Transverse colon (tissue), 4 donors: ENCODE measurements at places on chromosomes 2 and 18. TPM values are rescaled to one million over a fixed set of nuclear protein-coding genes. Genes with fewer than 3 reads are reported as not detected.

The HOXD1 gene
- total RNA-seq: 4.1 TPM

The RALBP1 gene
- 67.3 TPM for total RNA-seq

The PXDN gene
- 9.0 TPM for total RNA-seq

The CCDC121 gene
- 3.8 TPM for total RNA-seq

The CPLX4 gene
- total RNA-seq: not detected

The NRP2 gene
- total RNA-seq: 35.7 TPM

The SLC66A3 gene
- total RNA-seq: 37.6 TPM

GRCh38 chr2:229874647-229875046 is 47.2 kb downstream of the TRIP12 start:
- DNase-seq: no peak
- H3K36me3 ChIP-seq: no peaks in the 10 kb centered on the region
- H3K27ac ChIP-seq: no peak overlapping the region
- no peaks in the 10 kb centered on the region for H3K27me3 ChIP-seq
- H3K4me3 ChIP-seq: no peak overlapping the region
- H3K4me1 ChIP-seq: no peaks in the 10 kb centered on the region

DNA sequence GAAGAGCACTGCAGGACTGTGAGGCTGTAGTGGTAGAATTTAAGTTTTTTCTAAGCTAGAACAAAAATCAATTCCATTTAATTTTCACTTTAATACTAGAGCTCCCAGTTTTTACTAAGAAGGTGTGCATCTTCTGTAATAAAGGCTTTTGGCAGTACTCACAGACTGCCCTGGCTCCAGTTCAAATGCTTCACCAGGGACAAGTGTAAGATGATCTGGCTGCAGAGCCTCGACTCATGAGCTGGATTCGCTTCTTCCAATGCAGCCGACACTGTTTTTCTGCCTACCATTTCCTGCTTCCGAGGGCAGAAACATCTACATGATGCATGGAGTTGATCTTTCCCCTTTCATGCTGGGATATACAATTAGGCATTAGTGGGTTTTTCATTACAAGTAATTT is 87.0 kb downstream of the FARSB start:
- no peaks in the 10 kb centered on the region for H3K36me3 ChIP-seq
- no peak overlapping the region for H3K27ac ChIP-seq
- H3K4me3 ChIP-seq: no peak overlapping the region
- H3K4me1 ChIP-seq: peaks cover 12% of the 10 kb centered on the region
- H3K27me3 ChIP-seq: no peaks in the 10 kb centered on the region
- no peak for DNase-seq

- no peaks in the 10 kb centered on the region for H3K27me3 ChIP-seq
- H3K36me3 ChIP-seq: no peaks in the 10 kb centered on the region
- H3K4me3 ChIP-seq: no peak overlapping the region
- H3K27ac ChIP-seq: no peak overlapping the region
- no peak for DNase-seq
Measured at GRCh38 chr2:31660812-31661335, 80.1 kb upstream of the SRD5A2 start.

- H3K4me3 ChIP-seq: no peak overlapping the region
- H3K4me1 ChIP-seq: peaks cover 28% of the 10 kb centered on the region
- no peak for DNase-seq
- H3K36me3 ChIP-seq: no peaks in the 10 kb centered on the region
- no peaks in the 10 kb centered on the region for H3K27me3 ChIP-seq
Measured at GRCh38 chr2:98483257-98483861, 38.7 kb downstream of the INPP4A start.

GRCh38 chr2:222088561-222088960 is 210.2 kb downstream of the PAX3 start:
- no peaks in the 10 kb centered on the region for H3K36me3 ChIP-seq
- no peak overlapping the region for H3K4me3 ChIP-seq
- DNase-seq: no peak
- no peak overlapping the region for H3K27ac ChIP-seq
- no peaks in the 10 kb centered on the region for H3K27me3 ChIP-seq

- DNase-seq: no peak
- H3K4me3 ChIP-seq: no peak overlapping the region
- no peaks in the 10 kb centered on the region for H3K27me3 ChIP-seq
- H3K36me3 ChIP-seq: no peaks in the 10 kb centered on the region
- H3K4me1 ChIP-seq: no peaks in the 10 kb centered on the region
Measured at GRCh38 chr2:77831471-77831870, 309.3 kb upstream of the LRRTM4 start.

- H3K4me1 ChIP-seq: no peaks in the 10 kb centered on the region
- H3K36me3 ChIP-seq: no peaks in the 10 kb centered on the region
- H3K4me3 ChIP-seq: no peak overlapping the region
- no peaks in the 10 kb centered on the region for H3K27me3 ChIP-seq
Measured at GRCh38 chr18:50622865-50623393, 63.0 kb downstream of the MAPK4 start.

DNA sequence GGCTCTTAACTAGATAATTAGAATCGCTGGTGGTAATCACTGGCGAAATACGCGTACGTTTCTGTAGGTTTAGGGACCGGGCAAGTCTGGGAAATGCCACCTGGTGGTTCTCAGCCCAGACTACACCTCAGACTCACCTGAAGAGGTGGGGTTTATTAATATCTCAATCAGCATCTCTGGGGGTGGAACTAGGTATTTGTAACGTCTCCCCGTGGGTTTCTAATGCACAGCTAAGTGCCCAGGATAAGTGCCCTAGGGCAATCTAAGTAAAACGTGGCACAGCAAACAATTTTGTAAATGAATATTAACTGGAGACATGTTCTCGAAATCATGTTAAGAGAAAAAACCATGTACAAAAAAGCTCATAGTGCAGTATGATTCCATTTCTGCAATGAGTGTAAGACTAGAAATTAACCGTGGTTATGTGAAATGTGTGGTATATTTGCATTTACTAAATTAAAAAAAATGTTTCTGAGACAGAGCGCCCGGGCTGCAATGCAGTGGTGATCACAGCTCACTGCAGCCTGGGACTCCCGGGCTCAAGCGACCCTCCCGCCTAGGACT is 760 bp upstream of the CNOT11 start:
- no peaks in the 10 kb centered on the region for H3K27me3 ChIP-seq
- H3K27ac ChIP-seq: peak overlapping the region; percentile 98
- peaks cover 32% of the 10 kb centered on the region for H3K4me1 ChIP-seq
- H3K4me3 ChIP-seq: peak overlapping the region; percentile 4

GRCh38 chr2:239412905-239413603 is 12.2 kb upstream of the HDAC4 start:
- no peaks in the 10 kb centered on the region for H3K36me3 ChIP-seq
- H3K4me3 ChIP-seq: no peak overlapping the region
- no peak for DNase-seq
- no peaks in the 10 kb centered on the region for H3K4me1 ChIP-seq
- H3K27ac ChIP-seq: no peak overlapping the region

GRCh38 chr2:32478889-32479620 is 122.2 kb downstream of the BIRC6 start:
- peaks cover 69% of the 10 kb centered on the region for H3K36me3 ChIP-seq
- H3K27ac ChIP-seq: no peak overlapping the region
- no peaks in the 10 kb centered on the region for H3K27me3 ChIP-seq
- DNase-seq: no peak

GRCh38 chr2:226295681-226296080 is 503.9 kb downstream of the IRS1 start:
- no peak overlapping the region for H3K4me3 ChIP-seq
- DNase-seq: no peak
- no peaks in the 10 kb centered on the region for H3K4me1 ChIP-seq
- no peak overlapping the region for H3K27ac ChIP-seq

DNA sequence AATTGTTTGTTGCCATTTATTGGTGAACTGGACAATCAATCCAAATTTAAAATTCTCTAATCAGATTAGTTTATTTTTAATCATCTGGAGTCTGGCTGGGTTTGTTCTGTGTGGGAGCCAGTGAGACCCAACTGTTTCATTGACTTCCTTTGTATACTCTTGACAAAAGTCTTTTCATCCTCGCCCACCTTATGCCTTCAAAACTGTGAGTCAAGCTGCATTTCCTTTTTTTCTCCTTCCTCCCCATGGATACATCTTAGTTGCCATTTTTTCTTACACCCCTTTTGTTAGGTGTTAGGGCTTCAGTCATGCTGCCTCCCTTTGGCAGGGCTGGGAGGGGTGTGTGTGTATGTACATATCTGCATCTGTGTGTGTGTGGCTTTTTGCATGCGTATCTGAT is 117.6 kb downstream of the PRKCE start:
- no peaks in the 10 kb centered on the region for H3K4me1 ChIP-seq
- no peak overlapping the region for H3K27ac ChIP-seq
- no peak for DNase-seq
- H3K27me3 ChIP-seq: no peaks in the 10 kb centered on the region

DNA sequence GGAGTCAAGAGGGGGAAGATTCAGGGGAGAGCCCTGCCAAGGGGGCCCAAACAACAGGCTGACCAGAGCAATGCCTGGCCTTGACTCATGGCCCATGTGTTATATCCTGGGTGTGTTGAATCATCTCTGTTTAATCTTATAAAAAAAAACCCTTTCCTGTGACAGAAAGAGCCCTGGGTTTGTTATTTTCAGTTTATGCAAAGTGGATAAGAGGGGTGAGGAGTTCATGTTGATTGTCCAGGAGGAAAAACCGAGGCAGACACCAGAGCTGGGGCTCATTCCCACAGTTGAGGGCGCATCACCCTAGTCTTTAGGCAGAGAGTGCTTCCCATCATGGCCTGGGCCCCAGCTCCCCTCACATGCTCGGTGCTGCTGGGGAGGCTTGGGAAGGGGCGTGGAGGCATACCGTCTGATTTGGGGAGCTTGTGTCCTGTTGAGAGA is 30.9 kb upstream of the IL37 start:
- H3K36me3 ChIP-seq: no peaks in the 10 kb centered on the region
- H3K4me1 ChIP-seq: no peaks in the 10 kb centered on the region
- no peak overlapping the region for H3K4me3 ChIP-seq
- no peaks in the 10 kb centered on the region for H3K27me3 ChIP-seq

- no peaks in the 10 kb centered on the region for H3K27me3 ChIP-seq
- no peak overlapping the region for H3K4me3 ChIP-seq
- H3K4me1 ChIP-seq: no peaks in the 10 kb centered on the region
- no peak overlapping the region for H3K27ac ChIP-seq
- H3K36me3 ChIP-seq: no peaks in the 10 kb centered on the region
- DNase-seq: no peak
Measured at GRCh38 chr18:68484241-68484640, 230.7 kb downstream of the TMX3 start.

DNA sequence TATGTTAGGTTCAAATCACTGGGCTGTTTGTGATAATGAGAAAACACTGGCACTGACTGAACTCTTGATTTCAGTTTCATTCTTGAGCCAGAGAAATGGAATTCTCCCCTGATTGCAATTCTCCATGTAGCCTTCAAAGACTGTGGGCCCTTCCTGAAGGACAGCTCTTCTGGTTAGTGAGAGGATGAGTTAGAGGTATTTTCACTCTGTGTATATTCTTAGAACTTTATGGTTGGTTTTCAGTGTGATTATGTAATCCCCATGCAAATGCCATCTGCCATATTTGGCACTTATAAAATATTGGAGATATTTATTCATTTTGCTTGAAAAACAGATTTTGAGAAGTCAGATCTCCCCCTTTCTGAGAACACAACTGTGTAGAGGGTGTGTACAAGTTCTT is 323.7 kb downstream of the SLC4A3 start:
- no peaks in the 10 kb centered on the region for H3K4me1 ChIP-seq
- H3K36me3 ChIP-seq: no peaks in the 10 kb centered on the region
- H3K4me3 ChIP-seq: no peak overlapping the region

- no peaks in the 10 kb centered on the region for H3K36me3 ChIP-seq
- no peak for DNase-seq
- no peaks in the 10 kb centered on the region for H3K27me3 ChIP-seq
- no peaks in the 10 kb centered on the region for H3K4me1 ChIP-seq
Measured at GRCh38 chr2:132621131-132621875, 48.7 kb downstream of the LYPD1 start.

GRCh38 chr2:134245340-134245984 is 8.4 kb upstream of the MGAT5 start:
- H3K4me3 ChIP-seq: no peak overlapping the region
- no peak overlapping the region for H3K27ac ChIP-seq
- H3K4me1 ChIP-seq: peaks cover 10% of the 10 kb centered on the region

- no peak for DNase-seq
- no peaks in the 10 kb centered on the region for H3K36me3 ChIP-seq
- H3K4me3 ChIP-seq: no peak overlapping the region
- no peaks in the 10 kb centered on the region for H3K4me1 ChIP-seq
- H3K27me3 ChIP-seq: no peaks in the 10 kb centered on the region
Measured at GRCh38 chr2:164852086-164852485, 10.5 kb upstream of the COBLL1 start.

DNA sequence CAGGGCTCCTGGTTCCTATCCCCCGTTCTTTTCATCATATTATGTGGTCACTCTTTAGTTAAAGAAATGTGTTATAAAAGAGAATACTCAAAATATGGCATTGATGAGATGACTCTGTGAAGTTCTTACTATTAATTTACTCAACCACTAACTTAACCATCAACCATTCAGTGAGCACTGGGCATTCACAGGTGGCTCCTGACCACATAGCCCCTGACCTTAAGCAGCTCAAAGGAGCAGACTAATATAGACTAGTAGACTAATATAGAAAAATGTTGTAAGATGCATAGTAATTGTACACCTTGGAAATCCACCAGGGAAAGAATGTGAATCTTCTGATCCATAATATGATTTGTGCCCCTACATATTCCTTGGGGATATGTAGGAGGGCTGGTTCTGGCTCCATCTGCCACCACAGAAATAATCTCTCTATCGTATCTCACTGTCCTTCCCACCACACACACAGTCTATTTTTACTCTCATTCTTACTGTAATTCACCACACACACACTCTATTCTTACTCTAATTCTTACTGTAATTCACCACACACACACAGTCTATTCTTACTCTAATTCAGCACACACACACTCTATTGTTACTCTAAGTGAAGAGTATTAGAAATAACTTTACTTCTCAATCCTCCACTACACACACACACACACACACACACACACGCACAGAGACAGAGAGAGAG is 188.9 kb upstream of the ITGA4 start:
- H3K4me1 ChIP-seq: no peaks in the 10 kb centered on the region
- no peaks in the 10 kb centered on the region for H3K27me3 ChIP-seq
- no peak for DNase-seq
- H3K36me3 ChIP-seq: no peaks in the 10 kb centered on the region

DNA sequence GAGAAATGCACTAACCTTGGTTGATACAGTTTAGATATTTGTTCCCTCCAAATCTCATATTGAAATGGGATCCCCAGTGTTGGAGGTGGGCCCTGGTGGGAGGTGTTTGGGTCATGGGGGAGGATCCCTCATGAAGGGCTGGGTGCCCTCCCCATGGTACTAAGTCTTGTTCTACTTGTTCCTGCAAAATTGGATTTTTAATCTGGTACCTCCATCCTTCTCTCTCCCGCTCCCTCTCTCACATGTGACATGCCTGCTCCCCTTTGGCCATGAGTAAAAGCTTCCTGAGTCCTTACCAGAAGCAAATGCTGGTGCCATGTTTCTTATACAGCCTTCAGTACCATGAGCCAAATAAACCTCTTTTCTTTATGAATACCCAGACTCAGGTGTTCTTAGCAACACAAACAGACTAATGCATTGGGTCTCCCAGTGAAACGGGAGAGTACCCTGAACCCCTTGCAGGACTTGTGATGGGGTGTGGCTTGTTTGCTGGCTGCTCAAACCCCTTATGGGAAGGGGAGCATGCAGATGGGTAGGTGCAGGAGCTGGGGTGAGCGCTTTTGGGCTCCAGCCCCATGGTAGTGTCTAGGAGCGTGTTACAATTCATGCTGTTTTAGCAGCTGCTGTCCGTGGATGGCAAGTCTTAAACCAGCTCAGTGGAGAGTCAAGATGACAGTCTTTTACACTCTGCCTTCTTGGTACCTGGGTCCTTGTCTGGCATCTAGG is 27.2 kb downstream of the FAHD2B start:
- no peaks in the 10 kb centered on the region for H3K36me3 ChIP-seq
- no peak for DNase-seq
- no peaks in the 10 kb centered on the region for H3K27me3 ChIP-seq
- H3K4me3 ChIP-seq: no peak overlapping the region
- H3K27ac ChIP-seq: no peak overlapping the region
